ENCODE measurements at places on chromosomes 7 and 10. TPM values are rescaled to one million over a fixed set of nuclear protein-coding genes. Genes with fewer than 3 reads are reported as not detected.

DNA sequence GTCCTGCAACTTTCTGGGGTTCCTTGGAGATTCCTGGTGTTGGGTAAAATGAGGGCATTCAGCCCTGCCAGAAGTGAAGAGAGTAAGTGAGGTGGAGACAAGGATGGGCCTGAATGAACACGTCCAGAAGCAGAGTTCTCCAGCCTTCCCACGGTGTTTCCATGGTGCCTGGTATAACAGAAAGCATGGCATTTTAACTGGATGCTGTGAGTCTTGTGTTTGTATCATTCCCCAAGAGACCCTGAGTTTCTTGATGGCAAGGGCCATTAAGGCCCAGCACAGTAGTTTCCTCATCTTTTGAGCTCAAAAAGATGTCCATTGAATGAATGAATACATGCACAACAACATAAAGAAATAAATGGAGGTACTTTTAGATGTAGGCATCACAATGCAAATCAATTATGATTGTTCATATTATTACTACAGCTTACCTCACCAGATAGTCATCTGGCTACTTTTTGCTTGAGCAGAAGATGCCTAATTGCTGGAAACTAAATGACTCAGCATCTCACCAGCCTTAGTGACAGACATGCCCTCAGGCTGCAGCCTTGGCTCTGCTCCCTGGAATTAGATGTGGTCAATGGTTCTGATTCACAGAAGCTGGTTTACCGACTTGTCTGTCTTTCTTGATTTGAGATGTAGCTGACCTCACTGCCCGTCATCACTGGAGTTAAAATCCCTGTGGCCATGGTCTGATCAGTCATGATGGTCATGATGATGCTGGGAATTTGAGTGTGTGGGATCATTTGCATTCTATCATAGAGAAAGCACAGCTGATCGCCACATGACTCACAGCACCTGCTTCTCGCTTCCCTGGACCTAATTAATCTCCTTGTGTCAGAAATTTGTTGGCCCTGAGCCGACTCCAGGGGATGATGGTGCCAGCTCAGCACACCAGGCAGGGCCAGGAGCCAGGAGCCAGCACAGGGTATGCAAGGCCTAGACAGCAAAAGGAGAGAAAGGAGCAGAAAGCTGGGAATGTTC lies 83.9 kb downstream of the CXCL12 start:
- DNase-seq, result no peak
- H3K27ac ChIP-seq, result no peak overlapping the region
- no peaks in the 10 kb centered on the region for H3K27me3 ChIP-seq

DNA sequence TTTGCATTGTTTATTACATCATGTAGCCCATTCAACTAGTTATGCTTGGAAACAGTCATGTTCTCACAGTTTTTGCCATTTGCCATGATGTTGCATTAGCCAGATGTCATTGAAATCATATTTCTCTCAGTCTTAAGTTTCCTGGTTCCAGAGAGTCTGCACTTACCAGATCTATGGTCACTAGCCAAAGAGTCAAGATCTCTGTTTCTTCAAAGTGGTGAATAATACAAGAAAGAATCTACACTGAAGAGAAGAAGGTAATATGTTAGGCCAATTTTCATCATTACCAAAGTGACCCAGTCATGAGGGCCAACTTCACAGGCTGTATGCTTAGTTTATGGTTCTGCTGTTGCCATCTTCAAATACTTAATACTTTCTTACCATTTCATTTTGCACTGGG lies 89.0 kb upstream of the PHYHIPL start:
- no peak for DNase-seq
- no peaks in the 10 kb centered on the region for H3K36me3 ChIP-seq
- no peak overlapping the region for H3K27ac ChIP-seq
- no peak overlapping the region for H3K4me3 ChIP-seq
- no peaks in the 10 kb centered on the region for H3K27me3 ChIP-seq

DNA sequence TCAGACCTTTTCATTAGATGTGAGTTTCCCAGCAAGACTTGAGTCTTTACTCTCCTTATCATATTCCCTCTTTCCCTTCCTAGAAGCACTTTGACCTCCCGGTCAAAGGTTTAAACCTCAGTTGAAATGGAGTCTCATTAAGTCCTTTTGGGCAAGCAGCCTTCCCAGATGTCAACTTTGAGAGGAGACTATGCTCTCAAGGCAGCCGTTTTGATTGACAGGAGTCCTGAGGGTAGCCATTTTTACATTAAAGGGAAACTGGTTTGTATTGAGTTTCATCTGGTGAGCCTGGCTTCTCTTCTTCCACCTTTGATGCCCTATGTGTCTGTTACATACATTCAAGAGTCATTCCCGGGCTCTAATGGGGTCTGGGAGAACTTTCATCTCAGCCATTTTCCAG lies 685.1 kb downstream of the LRMDA start:
- no peak overlapping the region for H3K27ac ChIP-seq
- no peak for DNase-seq
- H3K36me3 ChIP-seq, result no peaks in the 10 kb centered on the region
- H3K4me3 ChIP-seq, result no peak overlapping the region

DNA sequence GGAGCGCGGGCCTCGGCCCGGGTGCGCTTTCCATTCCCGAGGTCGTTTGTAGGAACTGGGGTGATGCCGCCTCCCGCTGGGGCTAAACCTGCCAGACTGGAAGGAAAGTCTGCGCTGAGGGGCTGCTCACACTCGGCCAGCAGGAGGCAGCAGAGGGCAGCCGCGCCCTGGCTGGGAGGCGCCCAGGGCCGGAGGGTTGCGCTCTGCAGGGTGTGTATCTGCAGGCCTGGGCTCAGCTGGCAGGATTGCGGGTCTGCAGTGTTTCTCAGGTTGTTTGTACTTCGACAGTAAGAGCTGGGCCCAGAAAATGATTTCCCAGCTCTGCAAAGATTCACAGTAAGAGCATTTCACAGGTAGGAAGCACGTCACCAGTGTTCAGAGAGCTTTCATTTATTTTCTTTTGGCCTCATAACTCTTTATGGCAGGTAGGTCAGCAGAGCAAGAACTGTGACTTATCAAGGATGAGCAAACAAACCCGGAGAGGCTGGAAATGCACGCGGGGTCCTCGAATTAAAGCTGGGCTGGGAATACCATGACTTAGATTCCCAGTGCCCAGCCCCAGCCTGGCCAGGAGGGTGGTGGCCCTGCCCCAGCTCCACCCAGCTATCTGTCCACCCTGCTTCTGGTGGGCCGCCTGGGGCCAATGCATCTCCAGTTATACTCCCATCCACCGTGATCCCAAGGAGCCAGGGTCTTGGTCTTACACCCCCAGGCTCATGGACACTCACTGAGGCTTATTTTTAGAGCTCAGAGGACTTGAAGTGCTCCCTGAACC lies 15.2 kb upstream of the PPP2R2D start:
- DNase-seq, result peak; percentile 91
- H3K27me3 ChIP-seq, result peaks cover 4% of the 10 kb centered on the region
- no peaks in the 10 kb centered on the region for H3K4me1 ChIP-seq
- no peak overlapping the region for H3K27ac ChIP-seq
- no peaks in the 10 kb centered on the region for H3K36me3 ChIP-seq
- no peak overlapping the region for H3K4me3 ChIP-seq

PTPN20 gene
- 2.6 TPM for total RNA-seq

NPSR1 gene
- total RNA-seq, result not detected

PAPSS2 gene
- total RNA-seq, result 210 TPM

Data from upper lobe of right lung (tissue), 1 donor.